ENCODE measurements at places on chromosomes 13 and 19. TPM values are rescaled to one million over a fixed set of nuclear protein-coding genes. Genes with fewer than 3 reads are reported as not detected.

DNA sequence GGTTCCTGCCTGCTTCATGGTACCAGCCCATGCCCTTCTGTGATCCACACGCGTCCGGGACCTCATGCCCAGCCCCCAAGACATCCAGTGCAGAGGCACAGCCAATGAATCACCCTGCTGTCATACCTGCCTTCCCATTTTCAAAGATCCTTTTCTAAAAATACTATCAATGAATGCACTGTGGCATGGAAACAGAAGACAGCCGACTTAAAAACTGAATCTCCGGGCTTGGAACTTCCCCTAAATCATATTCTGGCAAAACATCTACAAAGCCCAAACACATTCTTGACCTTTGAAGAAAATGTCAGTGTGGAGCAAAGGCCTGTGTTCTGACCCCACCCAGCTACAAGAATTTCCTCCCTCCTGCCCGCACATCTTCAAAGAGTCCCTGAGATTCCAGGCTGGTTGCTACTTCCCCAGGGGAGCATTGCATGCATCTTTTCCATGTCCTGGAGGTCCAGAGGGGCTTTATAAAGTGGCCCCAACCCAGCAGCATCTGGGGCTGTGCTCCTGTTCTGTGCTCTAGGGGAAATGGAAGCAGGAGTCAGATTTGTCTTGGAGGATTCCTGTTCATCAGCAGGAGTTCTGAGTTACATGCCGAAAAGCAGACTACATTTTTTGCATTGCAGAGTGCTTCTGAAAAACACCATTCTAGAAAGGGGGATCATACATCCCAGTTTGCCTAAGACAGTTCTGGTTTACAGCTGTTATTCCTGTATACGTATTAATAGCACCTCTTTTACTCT lies 135.2 kb downstream of the USP12 start:
- H3K36me3 ChIP-seq: no peaks in the 10 kb centered on the region
- peaks cover 31% of the 10 kb centered on the region for H3K4me1 ChIP-seq
- H3K4me3 ChIP-seq: no peak overlapping the region
- no peak overlapping the region for H3K27ac ChIP-seq
- peak; percentile 30 for DNase-seq

GRCh38 chr13:27797228-27797624 lies 4.9 kb downstream of the GSX1 start:
- no peak overlapping the region for H3K27ac ChIP-seq
- DNase-seq: peak; percentile 49
- no peak overlapping the region for H3K4me3 ChIP-seq
- no peaks in the 10 kb centered on the region for H3K4me1 ChIP-seq
- peaks cover 61% of the 10 kb centered on the region for H3K27me3 ChIP-seq

GRCh38 chr19:9945319-9945966 lies 9.1 kb upstream of the OLFM2 start:
- peaks cover 41% of the 10 kb centered on the region for H3K4me1 ChIP-seq
- no peak overlapping the region for H3K4me3 ChIP-seq
- peak; percentile 99 for DNase-seq
- H3K27ac ChIP-seq: peak overlapping the region; percentile 97
- H3K36me3 ChIP-seq: no peaks in the 10 kb centered on the region

GRCh38 chr19:48964205-48965039 lies 687 bp upstream of the FTL start:
- peaks cover 19% of the 10 kb centered on the region for H3K36me3 ChIP-seq
- peak; percentile 85 for DNase-seq
- no peaks in the 10 kb centered on the region for H3K27me3 ChIP-seq
- H3K4me3 ChIP-seq: peak overlapping the region; percentile 58
- H3K27ac ChIP-seq: peak overlapping the region; percentile 97

- no peaks in the 10 kb centered on the region for H3K36me3 ChIP-seq
- no peak overlapping the region for H3K4me3 ChIP-seq
- peaks cover 19% of the 10 kb centered on the region for H3K27me3 ChIP-seq
- peak; percentile 51 for DNase-seq
- no peak overlapping the region for H3K27ac ChIP-seq
These were observed 23.3 kb downstream of the LYPD4 start for GRCh38 chr19:41821003-41821735.

DNA sequence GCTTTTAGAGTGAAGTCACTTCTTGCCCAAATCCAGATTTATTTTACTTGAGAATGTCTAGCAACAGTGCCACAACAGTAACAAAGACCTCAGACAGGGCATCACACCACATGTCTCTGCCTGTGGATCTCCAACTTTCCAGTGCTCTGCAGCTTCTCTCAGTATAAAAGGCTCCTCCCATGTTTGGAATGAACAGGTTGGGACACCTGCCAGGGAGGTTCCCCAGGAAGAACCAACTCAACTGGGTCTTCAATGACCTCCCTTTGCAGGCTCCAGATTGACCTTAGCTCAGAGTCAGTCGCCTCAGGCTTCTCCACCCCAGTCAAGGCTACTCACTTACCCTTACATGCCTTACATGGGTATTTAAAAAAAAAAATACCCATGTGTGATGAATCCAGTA lies 3.4 kb downstream of the ZNF823 start:
- H3K36me3 ChIP-seq: no peaks in the 10 kb centered on the region
- H3K4me3 ChIP-seq: no peak overlapping the region
- H3K27me3 ChIP-seq: no peaks in the 10 kb centered on the region
- H3K4me1 ChIP-seq: peaks cover 21% of the 10 kb centered on the region
- peak; percentile 3 for DNase-seq
- H3K27ac ChIP-seq: no peak overlapping the region

- no peaks in the 10 kb centered on the region for H3K27me3 ChIP-seq
- no peak overlapping the region for H3K4me3 ChIP-seq
- DNase-seq: no peak
- no peak overlapping the region for H3K27ac ChIP-seq
- no peaks in the 10 kb centered on the region for H3K36me3 ChIP-seq
These were observed 1090.2 kb downstream of the UQCRFS1 start for GRCh38 chr19:28122734-28123133.

DNA sequence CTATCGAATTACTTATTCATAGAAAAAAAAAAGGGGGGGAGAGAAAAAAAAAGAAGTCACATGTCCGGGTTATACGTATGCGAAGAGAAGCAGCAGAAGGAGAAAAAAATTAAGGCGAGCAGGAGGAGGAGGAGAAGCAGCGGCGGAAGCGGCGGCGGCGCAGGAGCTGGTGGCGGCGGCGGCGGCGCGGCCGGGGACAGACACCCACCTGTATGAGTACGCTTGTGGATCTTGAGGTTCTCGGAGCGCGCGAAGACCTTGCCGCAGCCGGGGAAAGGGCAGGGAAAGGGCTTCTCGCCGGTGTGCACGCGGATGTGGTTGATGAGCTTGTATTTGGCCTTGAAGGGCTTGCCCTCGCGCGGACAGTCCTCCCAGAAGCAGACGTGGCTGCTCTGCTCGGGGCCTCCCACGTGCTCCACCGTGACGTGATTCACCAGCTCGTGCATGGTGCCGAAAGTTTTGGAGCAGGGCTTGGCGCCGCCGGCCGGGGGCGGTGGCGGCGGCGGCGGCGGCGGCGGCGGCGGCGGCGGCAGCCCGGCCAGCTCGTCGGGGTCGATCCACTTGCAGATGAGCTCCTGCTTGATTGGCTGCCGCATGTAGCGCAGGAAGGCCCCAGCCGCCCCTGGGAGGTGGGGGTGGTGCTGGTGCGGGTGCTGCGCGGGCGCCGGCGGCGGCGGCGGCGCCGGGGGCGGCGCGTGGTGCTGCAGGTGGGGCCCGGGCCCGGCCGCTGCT lies 1.5 kb downstream of the ZIC5 start:
- peak; percentile 71 for DNase-seq
- H3K27ac ChIP-seq: no peak overlapping the region
- no peak overlapping the region for H3K4me3 ChIP-seq
- H3K36me3 ChIP-seq: no peaks in the 10 kb centered on the region
- peaks cover 4% of the 10 kb centered on the region for H3K4me1 ChIP-seq

DNA sequence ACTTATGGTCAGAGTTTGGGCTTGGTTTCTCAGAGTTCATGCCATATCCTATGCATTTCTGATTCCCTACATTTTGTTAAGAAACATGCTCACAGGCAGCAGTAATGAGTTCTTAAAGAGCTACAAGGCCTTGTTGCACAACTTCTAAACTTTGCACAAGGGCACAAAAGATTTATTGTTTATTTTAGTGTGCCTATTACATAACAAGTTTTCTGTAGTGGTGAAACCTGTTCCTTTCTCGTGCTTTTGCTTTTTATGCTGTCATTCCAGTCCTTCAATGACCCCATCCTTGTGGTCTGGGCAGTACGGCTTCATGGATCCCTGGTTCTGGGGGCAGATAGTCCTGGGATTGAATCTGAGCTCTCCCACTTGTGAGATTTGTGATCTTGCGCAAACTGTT lies 17.8 kb downstream of the ZNF507 start:
- H3K4me1 ChIP-seq: no peaks in the 10 kb centered on the region
- H3K4me3 ChIP-seq: no peak overlapping the region
- no peak overlapping the region for H3K27ac ChIP-seq
- no peak for DNase-seq
- no peaks in the 10 kb centered on the region for H3K27me3 ChIP-seq

- no peak overlapping the region for H3K27ac ChIP-seq
- DNase-seq: no peak
- H3K27me3 ChIP-seq: no peaks in the 10 kb centered on the region
- H3K4me3 ChIP-seq: no peak overlapping the region
- no peaks in the 10 kb centered on the region for H3K36me3 ChIP-seq
These were observed 256.4 kb downstream of the DLEU7 start for GRCh38 chr13:50587115-50587514.

- H3K4me3 ChIP-seq: no peak overlapping the region
- no peaks in the 10 kb centered on the region for H3K27me3 ChIP-seq
- no peaks in the 10 kb centered on the region for H3K4me1 ChIP-seq
- no peaks in the 10 kb centered on the region for H3K36me3 ChIP-seq
- H3K27ac ChIP-seq: no peak overlapping the region
These were observed 17.8 kb downstream of the CPB2 start for GRCh38 chr13:46086985-46087384.

GRCh38 chr13:49388091-49388635 lies 55.7 kb downstream of the CAB39L start:
- no peaks in the 10 kb centered on the region for H3K36me3 ChIP-seq
- no peaks in the 10 kb centered on the region for H3K27me3 ChIP-seq
- no peaks in the 10 kb centered on the region for H3K4me1 ChIP-seq
- no peak for DNase-seq
- H3K27ac ChIP-seq: no peak overlapping the region
- no peak overlapping the region for H3K4me3 ChIP-seq

DNA sequence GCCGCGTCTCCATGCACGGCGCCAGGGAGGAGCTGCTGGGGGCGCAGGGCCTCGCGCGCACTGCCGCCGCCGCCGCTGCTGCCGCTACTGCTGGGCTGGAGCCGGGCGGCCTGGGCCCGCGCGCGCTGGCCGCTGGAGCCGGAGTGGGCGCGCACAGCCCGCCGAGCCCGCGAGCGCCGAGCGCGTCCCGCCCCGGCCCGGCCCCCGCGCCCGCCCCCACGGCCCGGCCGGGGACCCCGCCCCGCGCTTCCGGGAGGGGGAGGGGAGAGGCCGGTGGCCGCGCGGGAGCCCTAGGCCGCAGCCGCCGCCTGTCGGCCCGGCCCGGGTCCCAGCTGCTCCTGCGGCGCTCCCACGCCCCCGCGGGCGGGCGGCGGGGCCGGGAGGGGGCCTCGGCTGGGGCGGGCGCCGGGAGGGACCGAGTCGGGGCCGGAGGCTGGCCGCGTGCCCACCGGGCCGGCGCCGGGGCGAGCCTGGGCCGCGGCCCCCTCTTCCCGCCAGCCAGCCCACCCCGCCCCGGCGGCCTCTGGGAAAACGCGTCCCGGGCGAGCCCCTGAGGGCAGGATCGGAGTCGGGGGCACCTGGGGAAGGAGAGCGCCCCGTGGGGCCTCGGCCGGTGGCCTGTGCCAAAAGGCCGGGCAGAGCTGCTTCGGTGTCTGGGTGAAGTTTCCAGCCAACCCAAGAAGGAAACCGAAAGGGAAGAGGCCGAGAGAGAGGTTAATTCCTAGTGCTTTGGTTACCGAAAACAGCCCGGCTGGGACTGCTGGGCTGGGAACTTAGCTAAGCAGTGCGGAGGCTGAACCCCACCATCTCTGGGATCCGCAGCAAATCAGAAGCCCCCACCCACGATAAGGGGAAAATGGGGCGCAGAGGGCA lies at the start of gene STK24:
STK24 (minus strand) TSS at position 145 of the 873 bp plus-strand sequence. CDS start 321 bp downstream, outside the sequence.
- H3K4me3 ChIP-seq: peak within 1 kb of the TSS; percentile 92
- H3K4me1 ChIP-seq: peaks cover 45% of the 10 kb centered on the region
- DNase-seq: peak; percentile 88

GRCh38 chr13:77928909-77929308 lies 10.3 kb upstream of the EDNRB start:
- no peak for DNase-seq
- no peak overlapping the region for H3K4me3 ChIP-seq
- no peaks in the 10 kb centered on the region for H3K4me1 ChIP-seq
- no peak overlapping the region for H3K27ac ChIP-seq
- 0 out of 2 replicates have a peak, but pooled peaks cover 4% of the 10 kb centered on the region for H3K27me3 ChIP-seq
- H3K36me3 ChIP-seq: no peaks in the 10 kb centered on the region

- no peaks in the 10 kb centered on the region for H3K27me3 ChIP-seq
- H3K36me3 ChIP-seq: no peaks in the 10 kb centered on the region
- no peak overlapping the region for H3K4me3 ChIP-seq
- peaks cover 11% of the 10 kb centered on the region for H3K4me1 ChIP-seq
These were observed 4.6 kb upstream of the FAM32A start for GRCh38 chr19:16180611-16181010.

DNA sequence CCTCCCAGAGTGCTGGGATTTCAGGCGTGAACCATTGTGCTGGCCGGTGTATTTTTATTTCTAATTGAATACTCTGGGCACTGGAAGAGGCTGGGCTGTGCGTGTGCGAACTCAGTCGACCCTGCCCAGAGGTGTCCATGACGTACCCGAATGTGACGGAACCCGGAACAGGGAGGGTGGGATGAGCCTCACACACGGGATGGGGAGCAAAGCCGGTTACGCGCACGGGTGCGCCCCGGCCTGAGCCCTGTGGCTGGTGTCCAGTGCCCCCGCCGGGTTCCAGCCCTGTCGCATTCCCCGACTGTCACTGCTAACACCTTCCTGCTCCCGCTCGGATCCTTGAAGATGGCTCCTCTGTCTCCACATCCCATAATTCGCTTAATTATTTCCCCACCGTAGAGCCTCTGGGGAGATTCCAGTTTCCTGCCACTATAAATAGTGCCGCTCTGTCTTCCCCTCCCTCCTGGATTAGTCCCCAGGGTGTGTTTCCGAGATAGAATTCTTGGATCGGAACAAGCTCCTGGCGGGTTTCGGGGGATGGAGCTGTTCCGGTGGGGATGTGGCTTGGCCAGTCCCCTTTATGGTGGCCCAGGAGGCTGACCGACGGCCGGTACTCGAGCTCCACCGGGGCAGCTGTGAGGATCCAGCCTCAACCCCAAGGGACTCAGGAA lies 22.0 kb downstream of the SBNO2 start:
- peaks cover 33% of the 10 kb centered on the region for H3K4me1 ChIP-seq
- peak overlapping the region; percentile 71 for H3K27ac ChIP-seq
- peak; percentile 80 for DNase-seq
- H3K4me3 ChIP-seq: peak overlapping the region; percentile 43
- H3K27me3 ChIP-seq: no peaks in the 10 kb centered on the region

DNA sequence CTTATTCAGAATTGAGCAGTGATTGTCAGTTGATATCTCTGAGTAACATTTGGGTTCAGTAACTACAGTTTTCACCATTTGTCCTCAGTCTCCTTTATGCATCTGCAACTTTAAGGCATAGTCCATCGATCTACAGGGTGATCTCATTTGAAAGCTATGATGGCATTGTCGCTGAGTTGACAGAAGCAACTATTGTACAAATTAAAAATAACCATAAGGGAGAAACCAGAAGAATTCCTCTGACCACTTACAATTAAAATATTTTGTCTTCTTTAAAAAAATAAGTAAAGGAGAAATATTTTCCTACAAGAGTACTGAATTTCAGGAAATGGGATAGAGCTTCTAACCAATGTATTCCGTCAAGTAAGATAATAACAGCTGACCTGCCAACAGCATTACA lies 30.6 kb downstream of the RAP2A start:
- 0 out of 2 replicates have a peak, but pooled peaks cover 3% of the 10 kb centered on the region for H3K4me1 ChIP-seq
- H3K27ac ChIP-seq: no peak overlapping the region
- H3K4me3 ChIP-seq: no peak overlapping the region
- H3K27me3 ChIP-seq: no peaks in the 10 kb centered on the region

Gene KCNK6
- 13.7 TPM for total RNA-seq

Gene PLVAP
- not detected for total RNA-seq

Gene GRIN2D
- total RNA-seq: 0.76 TPM

Gene ASPDH
- total RNA-seq: not detected

Gene RNF126
- 72.4 TPM for total RNA-seq

Gene MUC16
- not detected for total RNA-seq
